ENCODE measurements at places on chromosomes 6 and 20.

DNA sequence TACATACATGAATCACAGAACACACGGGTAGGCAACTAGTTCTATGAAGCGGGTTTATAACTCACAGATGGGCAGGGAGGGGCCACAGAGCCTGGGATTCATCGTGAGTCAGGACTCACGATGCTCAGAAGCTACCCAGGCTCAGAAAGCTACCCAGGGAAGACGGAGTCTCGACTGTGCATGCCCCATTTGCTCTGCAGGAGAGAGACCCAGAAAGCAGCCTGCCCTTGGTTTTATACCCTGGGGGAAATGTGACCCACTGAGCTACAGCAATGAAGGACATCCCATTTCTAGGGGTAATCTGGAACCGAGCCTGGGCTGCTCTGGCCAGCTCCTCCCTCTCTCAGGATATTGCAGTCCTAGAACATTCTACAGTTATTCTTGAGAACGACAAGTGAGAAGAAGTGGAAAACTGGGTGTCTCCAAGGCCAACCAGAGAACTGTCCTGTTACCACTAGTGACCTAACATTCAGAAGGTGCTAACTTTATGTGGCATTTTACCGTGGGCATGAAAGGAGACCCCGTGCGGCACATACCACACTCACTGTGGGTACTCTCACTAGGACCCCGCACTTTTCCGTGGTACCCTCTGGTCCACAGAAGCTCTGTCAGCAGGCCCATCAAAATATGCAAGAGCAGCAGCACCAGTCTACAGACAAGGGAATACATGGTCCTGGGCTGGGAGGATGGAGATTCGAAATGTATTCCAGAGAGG is 201.9 kb upstream of the PMEPA1 start:
- no peak for DNase-seq

DNA sequence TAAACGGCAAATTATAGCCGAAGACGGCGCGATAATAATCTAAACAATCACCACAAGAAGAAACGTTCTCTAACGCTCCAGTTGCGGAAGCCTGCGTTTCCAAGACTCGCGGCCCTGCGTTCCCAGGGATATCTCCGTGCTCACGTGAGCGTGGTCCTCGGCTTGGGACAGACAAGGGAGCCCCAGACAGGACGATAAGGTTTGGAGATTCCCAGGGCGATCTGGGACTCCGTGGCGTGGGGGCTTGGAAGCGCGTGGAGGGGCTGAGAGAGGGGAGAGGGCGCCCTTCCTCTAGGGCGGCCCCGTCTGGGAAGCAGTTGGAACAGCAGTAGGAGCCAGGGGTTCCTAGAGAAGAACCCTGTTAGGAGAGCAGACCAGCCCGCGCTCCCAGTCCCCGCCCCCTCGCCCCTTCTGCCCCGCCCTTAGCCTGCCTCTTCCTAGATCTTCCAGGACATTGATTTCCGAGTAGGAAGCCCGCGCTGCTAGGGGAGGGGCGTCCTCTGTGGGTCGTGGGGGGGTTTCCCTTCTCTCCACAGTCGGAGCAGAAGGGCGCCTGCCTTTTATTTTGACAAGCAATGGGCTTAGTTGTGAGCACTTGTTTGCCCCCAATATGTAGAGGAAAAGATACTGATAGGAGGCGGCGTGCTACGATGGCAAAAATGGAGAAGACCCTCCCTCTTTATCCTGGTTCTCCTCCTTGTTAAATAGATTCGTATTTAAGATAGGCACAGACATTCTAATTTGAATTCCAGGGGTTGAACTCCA is 10.6 kb downstream of the NRN1 start:
- no peak for DNase-seq

DNA sequence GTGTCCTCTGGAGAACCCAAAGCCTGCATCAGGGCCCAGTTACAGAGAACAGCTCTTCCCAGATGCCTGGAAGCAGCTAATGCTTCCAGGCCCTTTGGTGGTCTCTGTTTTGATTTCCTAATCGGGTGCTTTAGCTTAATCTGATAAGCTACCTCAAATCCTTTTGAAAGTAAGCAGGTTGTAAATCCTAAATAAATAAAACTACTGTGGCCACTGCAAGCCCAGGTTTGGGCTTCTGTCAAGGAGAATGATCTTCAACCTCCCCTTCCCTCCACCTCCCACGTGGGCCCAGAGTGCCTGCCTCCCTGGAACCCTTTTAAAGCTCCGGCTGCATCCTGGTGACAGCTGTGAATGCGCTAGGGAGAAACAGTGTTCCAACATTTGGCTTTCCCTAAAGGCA is 25.2 kb upstream of the FYN start:
- no peak for DNase-seq

DNA sequence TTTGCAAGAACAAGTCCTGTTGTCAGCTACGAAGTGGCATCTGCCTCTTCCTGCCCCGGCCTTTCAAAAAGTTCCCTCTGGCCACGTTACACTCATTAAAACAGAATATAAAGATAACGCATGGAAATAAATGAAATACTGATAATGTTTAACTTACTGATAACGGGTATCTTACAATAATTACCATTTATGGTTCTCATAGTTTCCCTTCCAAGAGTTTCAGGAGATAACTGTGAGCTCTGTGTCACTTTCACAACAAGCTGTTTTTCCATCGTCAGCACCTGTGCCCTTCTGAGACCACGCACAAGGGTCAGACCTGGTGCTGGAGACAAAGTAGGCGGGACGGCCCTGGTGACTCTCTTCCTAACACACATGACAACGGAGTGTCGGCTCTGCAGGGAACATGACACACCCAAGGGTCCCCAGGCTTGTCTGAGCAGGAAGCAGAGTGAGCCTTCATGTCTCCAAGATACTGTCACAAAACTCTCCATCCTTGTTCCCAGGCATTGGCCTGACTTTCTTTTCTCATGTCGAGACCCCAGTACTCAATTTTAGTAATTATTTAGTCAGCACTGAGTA is 86.2 kb upstream of the THBS2 start:
- no peak for DNase-seq

- DNase-seq: no peak
Observed at GRCh38 chr6:89035252-89036101, 45.1 kb upstream of the PNRC1 start.

- no peak for DNase-seq
Observed at GRCh38 chr6:66897576-66897975, 1190.5 kb upstream of the EYS start.

DNA sequence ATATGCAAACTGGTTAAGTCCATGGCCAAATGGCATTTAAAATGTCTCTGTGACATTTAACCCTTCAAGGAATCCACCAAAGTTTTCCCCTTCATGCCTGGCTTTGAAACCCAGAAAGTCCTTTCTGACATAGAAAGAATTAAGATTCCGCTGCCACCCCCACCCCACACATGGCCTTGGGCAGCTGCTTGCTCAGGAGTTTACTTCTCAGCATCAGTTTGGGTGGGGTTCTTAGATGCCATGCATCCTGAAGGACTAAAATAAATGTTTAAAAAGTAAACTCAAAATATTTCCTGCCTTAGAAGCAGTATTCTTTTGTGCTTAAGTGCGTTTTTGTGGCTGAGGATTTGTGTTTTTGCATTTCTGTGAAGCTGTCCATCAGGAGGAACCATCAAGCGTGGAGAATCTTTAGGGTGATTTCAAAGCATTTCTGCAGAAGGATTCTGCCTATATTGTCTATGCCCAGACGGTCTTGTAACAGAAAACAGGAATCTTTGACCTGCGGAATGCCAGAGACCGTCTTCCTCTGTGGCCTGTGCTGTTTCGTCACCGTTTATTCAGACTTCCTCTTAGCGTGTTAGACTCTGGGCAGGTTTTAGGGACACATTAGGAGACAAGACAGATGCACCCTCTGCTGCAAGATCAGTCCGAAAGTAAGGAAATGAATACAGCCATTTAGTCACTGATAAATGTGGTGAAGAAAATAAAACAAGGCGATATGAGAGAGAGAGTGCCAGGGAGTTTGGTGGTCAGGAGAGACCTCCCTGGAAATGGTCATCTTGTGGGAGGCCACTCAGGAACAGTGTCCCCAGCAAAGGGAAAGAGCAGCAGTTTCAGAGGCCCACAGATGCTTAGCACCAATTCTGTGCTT is 6.2 kb downstream of the DUSP22 start:
- no peak for DNase-seq

GRCh38 chr6:46993846-46994245 is 48.3 kb downstream of the ADGRF1 start:
- DNase-seq: no peak

DNA sequence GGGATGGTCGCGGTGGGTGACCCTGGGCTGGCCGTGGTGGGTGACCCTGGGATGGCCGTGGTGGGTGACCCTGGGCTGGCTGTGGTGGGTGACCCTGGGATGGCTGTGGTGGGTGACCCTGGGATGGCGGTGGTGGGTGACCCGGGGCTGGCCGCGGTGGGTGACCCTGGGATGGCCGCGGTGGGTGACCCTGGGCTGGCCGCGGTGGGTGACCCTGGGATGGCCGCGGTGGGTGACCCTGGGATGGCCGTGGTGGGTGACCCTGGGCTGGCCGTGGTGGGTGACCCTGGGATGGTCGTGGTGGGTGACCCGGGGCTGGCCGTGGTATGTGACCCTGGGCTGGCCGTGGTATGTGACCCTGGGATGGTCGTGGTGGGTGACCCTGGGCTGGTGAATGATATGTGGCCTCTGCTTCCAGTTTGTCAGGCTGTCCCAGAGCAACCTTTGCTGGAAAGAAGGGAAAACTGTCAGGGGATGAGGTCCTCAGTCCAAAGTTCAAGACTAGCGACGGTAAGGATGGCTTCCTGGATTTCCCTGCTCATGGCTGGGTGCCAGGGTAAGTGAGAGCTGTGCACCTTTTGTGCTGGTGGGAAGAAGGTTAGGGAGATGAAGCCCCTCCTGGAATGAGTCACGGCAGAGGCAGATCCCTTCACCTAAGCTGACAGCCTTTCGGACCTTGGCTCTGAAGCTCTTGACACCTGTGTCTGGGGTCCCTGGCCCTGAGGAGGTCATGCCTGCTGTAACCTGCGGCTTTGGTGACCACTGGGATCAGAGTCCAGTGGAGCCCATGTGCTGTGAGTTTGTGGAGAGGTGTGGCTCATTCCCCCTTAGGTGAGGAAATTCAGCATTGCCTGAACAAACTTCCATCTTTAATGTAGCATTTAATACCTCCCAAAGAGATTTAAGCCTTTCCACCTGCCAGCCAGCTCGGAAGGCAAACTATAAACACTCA is 19.1 kb upstream of the PCMTD2 start:
- no peak for DNase-seq

- DNase-seq: no peak
Observed at GRCh38 chr6:148658681-148659430, 88.0 kb upstream of the UST start.

DNA sequence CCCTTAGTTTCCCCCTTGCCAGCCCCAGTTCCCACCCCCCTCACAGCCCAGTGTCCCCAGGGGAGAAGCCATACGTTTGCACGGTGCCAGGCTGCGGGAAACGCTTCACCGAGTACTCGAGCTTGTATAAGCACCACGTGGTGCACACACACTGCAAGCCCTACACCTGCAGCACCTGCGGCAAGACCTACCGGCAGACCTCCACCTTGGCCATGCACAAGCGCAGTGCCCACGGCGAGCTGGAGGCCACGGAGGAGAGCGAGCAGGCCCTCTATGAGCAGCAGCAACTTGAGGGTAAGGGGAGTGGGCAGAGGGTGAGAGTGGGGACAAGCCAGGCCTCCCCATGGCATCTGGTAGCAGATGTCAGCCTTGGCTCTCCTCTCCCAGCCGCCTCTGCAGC is 5.1 kb upstream of the DEF6 start:
- no peak for DNase-seq

DNA sequence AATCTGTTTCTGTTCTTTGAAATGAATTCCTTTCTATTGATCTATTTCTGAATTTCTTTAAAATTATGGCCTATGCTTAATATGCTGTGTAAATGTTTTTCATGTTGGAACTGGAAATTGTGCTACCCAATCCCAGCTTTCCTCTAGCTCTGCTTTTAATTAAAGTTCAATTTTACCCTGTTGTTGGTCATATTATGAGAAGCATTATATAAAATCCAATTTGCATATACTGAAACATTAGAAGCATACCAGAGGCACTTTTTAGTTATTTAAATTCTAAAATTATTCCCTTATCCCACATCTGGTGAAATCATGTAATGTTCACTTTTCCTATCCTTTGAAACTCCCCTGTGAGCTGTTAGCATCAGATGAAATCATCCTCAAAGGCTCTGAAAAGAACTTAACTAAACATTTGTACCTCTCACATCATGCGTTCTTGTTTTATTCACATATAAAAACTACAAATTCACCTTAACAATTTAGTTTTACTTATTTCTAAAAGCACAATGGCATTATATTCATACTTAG is 160.6 kb upstream of the COL21A1 start:
- DNase-seq: no peak

DNA sequence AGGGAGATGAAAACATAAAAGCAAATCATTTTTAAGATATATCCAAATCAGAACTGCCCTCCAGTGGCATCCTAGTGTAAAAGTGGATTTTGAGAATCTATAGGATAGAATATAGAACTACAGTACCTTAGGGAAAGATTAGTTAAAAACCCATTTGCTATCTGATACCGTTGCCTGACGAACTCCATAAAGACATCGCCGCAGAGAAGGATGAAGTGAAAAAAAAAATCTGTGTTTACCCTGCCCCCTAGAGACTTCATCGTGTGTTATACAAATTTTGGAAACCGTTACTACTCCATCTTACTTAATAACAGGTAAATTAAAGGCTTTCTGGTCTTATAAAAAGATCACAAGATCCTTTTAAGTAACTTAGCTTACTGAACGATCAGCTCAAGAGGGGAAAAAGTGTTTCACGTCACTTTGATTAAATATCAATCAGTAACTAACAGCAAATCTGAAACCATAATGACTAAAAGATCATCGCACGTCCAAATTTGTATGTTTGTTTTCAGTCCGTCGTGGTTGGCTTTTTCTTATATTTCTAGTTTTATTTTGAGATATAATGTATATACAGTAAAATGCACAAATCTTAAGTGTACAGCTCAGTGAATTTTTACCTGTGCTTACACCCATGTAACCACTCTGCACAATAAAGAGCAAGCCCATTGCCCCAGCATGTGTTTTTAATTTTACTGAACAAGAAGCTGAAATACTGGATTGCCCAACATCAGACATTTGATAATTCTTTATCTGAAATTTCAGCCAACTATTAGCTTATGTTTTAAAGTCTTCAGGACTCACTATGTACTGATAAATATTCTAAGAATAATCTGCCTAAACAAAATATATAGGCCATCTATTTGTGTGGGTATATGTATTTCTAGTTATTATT is 881 bp upstream of the MCM3 start:
- no peak for DNase-seq

DNA sequence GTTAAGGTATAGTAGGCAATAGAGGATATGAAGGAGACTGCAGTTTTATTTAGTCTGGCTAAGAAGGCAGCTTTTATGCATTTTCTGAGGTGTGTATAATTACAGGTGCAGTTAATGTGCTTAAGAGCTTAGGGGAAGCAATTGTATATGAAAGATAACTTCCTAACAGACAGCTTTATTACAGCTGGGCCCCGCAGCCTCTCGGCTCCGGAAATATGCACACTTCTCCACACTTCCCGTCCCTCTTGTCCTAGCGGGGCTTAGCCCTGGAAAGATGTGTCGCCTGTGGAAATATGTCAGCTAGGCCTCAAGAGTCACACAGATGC is 178.4 kb upstream of the ARID1B start:
- DNase-seq: no peak
